ENCODE measurements at places on chromosomes 4 and X.

- H3K27ac ChIP-seq, result no peak overlapping the region
- no peak overlapping the region for H3K4me3 ChIP-seq
- no peaks in the 10 kb centered on the region for H3K4me1 ChIP-seq
Observed at GRCh38 chr4:113921089-113921794, 58.2 kb downstream of the ARSJ start.

DNA sequence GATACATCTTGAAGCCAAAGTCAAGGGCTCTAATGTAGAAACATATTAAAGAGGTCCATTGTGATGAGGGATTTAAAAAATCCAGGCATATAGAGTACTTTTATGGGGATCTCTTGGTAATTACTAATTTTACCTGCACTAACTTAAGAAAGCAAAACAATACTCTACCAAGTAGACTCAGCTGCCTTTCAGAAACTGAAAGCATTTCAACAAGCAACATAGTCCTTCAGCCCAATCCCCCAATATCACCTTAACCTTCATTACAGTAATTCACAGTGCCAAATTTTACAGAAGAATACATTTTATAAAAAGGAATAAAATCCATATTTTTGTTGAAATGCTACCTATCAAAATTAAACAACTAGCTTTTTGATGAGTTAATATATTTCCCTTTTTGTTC is 422.9 kb downstream of the DTHD1 start:
- H3K4me1 ChIP-seq, result no peaks in the 10 kb centered on the region
- no peak overlapping the region for H3K27ac ChIP-seq
- H3K36me3 ChIP-seq, result no peaks in the 10 kb centered on the region

DNA sequence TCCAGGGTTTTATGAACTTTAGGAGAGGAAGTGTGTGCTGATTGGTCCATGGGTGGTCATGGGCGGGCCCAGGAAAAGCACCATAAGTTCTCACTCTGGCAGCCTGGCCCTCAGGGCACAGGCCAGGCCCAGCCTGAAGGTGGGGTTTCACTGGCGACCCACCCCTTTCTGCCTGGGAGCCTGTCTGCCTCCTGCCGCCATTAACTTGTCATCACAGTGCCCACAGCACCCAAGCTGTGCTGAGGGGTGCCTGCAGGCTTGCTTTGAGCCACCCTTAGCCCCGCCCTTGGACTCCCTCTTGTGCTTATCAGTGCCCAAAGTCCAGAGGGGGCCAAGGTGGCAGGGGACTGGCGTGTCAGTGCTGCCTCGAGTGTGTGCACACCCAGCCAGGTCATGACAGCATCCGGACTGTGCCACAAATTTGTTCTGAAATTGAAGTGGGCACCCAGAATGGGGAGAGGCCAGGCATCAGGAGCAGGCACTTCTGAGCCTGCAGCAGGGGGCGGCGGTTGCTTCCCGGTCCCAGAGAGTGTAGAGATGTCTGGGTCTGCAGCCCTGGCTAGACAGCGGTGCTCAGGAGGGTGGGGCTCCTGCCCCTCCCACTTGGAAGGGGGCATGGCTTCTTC is 455.6 kb downstream of the TMA16 start:
- peak; percentile 17 for DNase-seq
- no peaks in the 10 kb centered on the region for H3K27me3 ChIP-seq
- peak overlapping the region; percentile 6 for H3K4me3 ChIP-seq
- H3K4me1 ChIP-seq, result no peaks in the 10 kb centered on the region
- no peak overlapping the region for H3K27ac ChIP-seq

GRCh38 chr4:73259571-73260090 is 1.0 kb upstream of the ANKRD17 start:
- no peaks in the 10 kb centered on the region for H3K36me3 ChIP-seq
- H3K27ac ChIP-seq, result peak overlapping the region; percentile 98
- peaks cover 12% of the 10 kb centered on the region for H3K4me1 ChIP-seq
- peak overlapping the region; percentile 93 for H3K4me3 ChIP-seq

DNA sequence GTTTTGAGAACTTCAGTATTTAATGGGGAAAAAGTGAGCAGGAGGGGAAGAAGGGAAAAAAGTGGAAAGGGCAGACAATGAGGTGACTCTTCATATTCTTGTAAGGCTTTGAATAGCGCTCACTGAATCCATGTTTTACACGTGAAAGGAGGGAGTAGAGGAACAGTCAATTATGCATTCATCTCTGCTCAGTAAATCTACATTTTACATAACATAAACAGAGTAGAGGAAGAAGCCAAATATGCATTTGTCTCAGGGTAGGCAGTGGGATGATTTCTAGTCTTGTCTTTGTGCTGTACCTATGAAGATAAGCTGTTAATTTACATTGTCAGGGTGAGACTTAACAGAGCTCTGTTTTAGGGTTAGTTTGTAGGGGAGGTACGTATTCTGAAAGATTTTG is 19.4 kb upstream of the ELF2 start:
- H3K36me3 ChIP-seq, result no peaks in the 10 kb centered on the region
- DNase-seq, result no peak
- H3K4me3 ChIP-seq, result no peak overlapping the region
- no peaks in the 10 kb centered on the region for H3K4me1 ChIP-seq
- H3K27me3 ChIP-seq, result no peaks in the 10 kb centered on the region
